ENCODE measurements at places on chromosomes 7 and 10.

DNA sequence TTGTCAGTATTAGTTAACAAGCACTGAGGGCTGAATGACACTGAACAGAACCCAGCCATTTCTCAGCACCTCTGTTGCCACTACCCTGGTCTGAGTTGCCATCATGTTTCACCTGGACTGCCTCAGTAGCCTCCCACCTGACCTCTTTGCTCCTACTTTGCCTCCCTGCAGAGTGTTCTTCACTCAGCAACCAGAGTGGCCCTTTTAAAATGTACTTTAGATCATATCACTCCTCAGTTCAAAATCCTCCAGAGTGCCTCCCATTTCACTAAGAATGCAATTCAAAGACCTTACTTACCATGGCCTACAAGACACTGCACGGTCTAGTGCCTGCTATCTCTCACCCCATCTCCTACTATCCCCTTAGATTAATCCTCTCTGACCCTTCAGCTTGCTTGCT lies 214.5 kb downstream of the AUTS2 start:
- no peak for DNase-seq

GRCh38 chr10:112990271-112990670 lies 40.2 kb downstream of the TCF7L2 start:
- DNase-seq: no peak

GRCh38 chr7:57205000-57205399 lies 72.8 kb upstream of the ZNF479 start:
- no peak for DNase-seq

DNA sequence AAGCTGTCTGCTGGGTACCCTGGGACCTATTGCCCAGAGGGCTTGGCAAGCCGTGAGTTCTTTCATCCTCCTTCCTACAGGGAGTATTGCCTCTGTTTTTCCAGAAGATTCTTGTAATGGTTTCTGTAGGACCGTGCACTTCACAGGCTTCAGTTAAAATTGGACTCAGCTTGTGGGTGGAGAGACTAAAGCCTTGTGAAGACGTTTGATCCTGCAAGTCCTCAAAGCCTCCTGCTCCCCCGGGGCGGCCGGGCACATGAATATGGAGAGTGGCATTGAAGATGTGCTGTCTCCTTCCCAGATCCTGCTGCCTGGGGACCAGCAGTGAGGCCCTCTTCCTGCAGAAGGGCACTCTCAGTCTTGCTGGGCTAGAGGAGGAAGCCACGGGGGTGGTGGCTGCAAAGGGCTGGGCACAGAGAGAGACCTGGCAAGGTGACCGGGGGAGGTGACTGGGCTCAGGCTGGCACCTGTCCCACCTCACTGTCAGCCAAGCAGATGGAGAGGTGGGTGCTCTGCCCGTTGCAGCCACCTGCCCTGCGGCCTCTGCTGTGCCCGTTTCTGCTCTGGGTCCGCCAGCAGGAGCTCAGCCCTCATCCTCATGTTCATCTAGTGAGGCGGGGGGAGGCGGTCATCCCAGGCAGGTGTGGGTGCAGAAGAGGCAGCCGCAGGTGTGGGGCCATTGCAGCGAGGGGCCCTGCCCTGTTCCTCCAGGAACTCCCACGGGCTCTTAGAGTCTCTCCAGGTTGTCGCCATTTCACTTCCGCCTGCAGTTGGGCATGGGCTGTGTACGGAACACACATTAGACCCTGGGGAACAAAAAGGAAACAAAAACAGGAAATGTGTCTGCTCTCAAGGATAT lies 55.7 kb downstream of the TMEM209 start:
- no peak for DNase-seq

GRCh38 chr7:65744406-65744805 lies 128.5 kb upstream of the VKORC1L1 start:
- DNase-seq: no peak

- DNase-seq: no peak
Observed at GRCh38 chr7:22979861-22980260, 34.1 kb downstream of the HYCC1 start.

- DNase-seq: no peak
Observed at GRCh38 chr7:28700790-28701203, 257.3 kb downstream of the TRIL start.

DNA sequence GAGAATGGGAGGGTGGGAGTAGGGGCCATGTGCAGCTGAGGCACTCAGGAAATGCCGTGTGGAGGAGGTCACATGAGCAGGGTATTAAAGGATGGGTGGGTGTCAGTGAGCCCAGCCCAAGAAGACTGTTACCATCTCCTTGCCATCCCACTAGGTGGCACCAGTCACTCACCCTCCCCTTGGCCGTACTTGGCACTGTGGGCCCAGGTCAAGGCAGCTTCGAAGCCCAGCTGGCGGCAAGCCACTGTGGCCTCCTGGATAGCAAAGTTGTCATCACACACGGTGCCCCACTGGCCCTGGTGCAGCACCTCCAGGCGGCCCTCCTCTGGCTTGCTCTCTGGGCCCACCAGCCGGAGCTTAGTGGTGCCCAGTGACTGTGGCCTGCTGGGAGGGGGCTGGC lies 5.4 kb downstream of the LOXL4 start:
- DNase-seq: peak; percentile 32

GRCh38 chr7:33849004-33849403 lies 56.3 kb upstream of the BMPER start:
- no peak for DNase-seq

DNA sequence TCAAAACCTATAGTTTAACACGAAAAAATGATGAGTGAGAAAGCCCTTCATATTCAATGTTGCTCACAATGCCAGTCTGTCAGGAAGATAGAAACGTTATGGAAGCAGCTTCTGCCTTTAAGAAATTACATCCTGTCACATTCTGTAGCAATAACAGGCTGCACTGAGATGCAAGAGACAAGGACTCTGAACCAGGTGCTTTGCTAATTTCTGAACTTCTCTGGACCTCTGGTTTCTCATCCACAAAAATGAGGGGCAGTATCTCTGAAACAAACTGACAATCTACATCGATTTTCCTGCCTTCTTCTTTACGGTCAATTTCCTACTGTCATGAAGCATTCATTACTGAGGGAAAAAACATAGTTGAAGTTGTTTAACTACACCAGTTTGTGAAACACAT lies 234.0 kb downstream of the SNX13 start:
- DNase-seq: no peak

- DNase-seq: no peak
Observed at GRCh38 chr7:138196971-138197896, 121.0 kb downstream of the AKR1D1 start.

- DNase-seq: no peak
Observed at GRCh38 chr7:105060923-105061322, 46.9 kb downstream of the KMT2E start.
